ENCODE measurements at places on chromosomes 3 and 15. TPM values are rescaled to one million over a fixed set of nuclear protein-coding genes. Genes with fewer than 3 reads are reported as not detected.
A peak's percentile ranks its signal among the peaks of the same experiment; 100 is the strongest.

GRCh38 chr15:67927501-67928168 lies 87.8 kb upstream of the RNU6-1 start:
- H3K36me3 ChIP-seq: no peaks in the 10 kb centered on the region
- no peak overlapping the region for H3K4me3 ChIP-seq
- H3K27me3 ChIP-seq: no peaks in the 10 kb centered on the region

DNA sequence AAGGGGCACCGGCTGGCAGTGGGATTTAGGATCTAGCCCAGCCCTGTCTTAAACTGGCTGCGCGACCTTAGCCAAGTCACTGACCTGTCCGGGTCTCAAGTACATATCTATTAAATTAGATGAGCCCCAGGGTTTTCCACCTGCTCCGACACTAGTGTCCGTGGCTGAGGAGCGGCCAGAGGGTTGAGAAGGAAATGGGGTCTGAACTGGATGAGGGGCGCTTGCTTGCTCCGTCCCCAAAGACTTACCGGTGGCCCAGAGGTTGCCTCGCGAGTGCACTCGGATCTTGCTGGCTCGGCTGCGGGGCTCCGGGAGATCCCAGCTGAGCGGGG lies 285 bp downstream of the NMB start:
- peak overlapping the region; percentile 58 for H3K27ac ChIP-seq
- peaks cover 25% of the 10 kb centered on the region for H3K4me1 ChIP-seq
- no peaks in the 10 kb centered on the region for H3K27me3 ChIP-seq
- peak overlapping the region; percentile 79 for H3K4me3 ChIP-seq

GRCh38 chr3:58237238-58237940 lies at the start of gene ABHD6:
Gene ABHD6, plus strand, starts transcription at chr3:58237792. Its CDS starts 18,795 bp downstream, at chr3:58256587.
- H3K27me3 ChIP-seq: no peaks in the 10 kb centered on the region
- H3K36me3 ChIP-seq: no peaks in the 10 kb centered on the region
- H3K27ac ChIP-seq: peak within 1 kb of the TSS; percentile 96
- peak within 1 kb of the TSS; percentile 89 for H3K4me3 ChIP-seq

The FOXB1 gene
- total RNA-seq: not detected

The TRPM1 gene
- total RNA-seq: not detected

The NRG4 gene
- total RNA-seq: not detected

Measured in Peyer's patch (tissue), 4 donors.